ENCODE measurements at places on chromosomes 5 and 9.

DNA sequence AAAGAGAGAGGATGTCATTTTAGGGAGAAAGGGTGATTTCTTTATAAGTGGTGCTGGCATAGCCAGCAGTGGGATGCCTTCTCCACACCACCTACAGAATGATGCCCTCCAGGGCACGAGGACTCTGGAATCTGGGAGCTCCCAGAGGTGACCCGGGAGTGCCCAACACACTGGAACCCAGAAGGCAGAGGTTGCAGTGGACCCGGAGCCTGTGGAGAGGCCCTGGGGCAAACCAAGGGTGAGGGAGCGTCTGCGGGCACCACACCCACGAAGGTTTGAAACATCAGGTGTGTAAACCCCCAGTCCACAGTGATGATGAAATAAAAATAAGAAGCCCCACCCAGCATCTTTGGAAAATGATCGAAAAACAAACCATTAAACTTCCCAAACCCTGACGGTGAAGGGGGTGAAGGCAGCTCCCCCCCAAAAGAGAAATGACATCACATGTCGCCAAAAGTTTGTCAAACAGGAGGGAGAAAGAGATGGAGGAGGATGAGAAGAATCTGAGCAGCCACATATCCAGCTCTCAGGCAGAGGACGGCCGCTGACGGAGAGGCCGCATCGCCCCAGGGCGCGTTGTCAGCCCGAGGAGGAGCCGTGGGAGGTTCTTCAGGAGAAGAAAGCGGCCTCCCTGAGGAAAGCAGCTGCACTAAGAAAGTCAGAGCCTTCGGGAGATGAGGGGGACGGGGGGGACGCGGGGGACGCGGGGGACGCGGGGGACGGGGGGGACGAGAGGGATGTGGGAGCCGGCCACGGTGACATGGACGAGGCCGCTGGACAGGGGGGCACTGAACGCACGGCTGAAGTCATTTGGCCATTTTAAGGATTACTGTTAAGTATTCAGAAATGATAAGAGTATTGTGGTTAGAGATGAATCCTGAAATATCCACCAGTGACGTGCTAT, 43.1 kb upstream of the NSMF start:
- no peak for DNase-seq

DNA sequence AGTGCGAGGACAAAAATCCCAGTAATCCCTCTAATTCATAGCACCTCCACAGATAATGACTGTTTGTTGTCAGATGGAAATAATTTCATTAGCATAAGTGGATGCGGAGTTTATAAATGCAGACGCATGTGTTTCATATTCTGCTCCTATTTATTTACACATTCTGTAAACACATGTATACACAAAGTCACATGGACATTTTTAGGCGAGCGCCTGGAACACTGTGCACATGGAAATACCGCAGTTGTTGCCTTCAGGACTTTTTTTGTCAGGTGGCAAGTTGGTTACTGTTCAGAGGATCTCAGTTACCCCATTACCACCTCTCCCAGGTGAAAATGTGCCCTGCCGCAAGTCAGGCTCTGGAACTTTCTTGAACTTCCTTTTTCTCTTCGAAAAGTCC, 40.3 kb upstream of the FBP1 start:
- DNase-seq = no peak

DNA sequence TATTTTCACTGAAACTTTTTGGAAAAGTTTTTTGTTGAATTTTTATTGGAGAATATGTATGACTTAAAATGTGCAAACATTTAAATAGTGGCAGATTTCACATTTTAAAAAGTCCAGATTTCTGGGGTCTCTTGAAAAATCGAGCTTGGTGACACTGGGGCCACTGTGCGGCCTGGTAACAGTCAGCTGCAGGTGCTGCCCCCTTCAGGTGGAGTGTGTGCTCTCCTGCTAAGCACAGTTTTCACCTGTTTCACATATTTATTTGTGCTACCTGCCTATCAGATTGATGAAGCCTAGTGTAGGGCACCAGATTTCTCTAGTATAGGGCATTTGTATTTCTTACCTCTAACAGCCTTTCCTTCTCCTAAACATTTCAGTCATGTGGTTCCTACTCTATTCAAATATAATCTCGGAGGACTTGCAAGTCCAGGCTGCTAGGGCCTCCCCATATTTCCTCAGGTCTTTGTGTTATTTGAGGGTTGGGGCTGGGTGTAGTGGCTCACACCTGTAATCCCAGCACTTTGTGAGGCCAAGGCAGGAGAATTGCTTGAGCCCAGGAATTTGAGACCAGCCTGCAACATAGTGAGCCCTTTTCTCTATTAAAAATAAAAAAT, 95.8 kb upstream of the KLF9 start:
- no peak for DNase-seq

GRCh38 chr9:69976152-69976551, 67.5 kb upstream of the MAMDC2 start:
- DNase-seq = no peak

- DNase-seq = no peak
These were observed 180.1 kb upstream of the MVB12B start for GRCh38 chr9:126146254-126147145.

GRCh38 chr5:133385346-133385745, 227.0 kb downstream of the FSTL4 start:
- DNase-seq = no peak

DNA sequence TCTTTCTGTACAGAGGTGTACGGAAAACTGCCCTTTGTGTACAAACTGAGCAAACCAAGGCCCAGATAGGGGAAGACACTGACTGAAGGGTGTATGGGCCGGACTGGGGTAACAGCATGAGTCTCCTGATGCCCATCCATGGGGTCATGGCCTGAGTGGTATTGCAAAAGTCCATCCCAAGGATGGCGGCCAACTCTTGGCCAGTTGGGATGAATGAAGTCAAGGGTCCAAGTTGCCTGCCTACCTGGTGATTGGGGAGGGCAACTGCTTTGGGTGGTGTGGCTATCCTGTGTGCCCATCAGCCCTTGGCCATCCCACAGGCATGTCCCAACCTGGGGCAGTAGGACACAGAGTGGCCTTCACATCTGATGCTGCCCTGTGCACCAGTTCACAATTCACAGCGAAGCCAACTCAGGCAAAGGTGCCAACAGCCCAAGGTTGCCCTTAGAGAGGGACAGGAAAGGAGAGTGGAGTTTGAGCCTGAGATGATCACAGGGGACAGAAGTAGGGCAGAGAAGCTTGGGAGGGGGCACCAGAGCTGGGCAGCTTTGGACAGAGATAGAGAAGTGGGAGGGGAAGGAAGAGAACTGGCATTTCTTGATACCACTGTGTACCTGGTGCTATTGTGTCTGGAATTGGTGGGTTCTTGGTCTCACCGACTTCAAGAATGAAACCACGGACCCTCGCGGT, 46.6 kb downstream of the COL15A1 start:
- DNase-seq = no peak

DNA sequence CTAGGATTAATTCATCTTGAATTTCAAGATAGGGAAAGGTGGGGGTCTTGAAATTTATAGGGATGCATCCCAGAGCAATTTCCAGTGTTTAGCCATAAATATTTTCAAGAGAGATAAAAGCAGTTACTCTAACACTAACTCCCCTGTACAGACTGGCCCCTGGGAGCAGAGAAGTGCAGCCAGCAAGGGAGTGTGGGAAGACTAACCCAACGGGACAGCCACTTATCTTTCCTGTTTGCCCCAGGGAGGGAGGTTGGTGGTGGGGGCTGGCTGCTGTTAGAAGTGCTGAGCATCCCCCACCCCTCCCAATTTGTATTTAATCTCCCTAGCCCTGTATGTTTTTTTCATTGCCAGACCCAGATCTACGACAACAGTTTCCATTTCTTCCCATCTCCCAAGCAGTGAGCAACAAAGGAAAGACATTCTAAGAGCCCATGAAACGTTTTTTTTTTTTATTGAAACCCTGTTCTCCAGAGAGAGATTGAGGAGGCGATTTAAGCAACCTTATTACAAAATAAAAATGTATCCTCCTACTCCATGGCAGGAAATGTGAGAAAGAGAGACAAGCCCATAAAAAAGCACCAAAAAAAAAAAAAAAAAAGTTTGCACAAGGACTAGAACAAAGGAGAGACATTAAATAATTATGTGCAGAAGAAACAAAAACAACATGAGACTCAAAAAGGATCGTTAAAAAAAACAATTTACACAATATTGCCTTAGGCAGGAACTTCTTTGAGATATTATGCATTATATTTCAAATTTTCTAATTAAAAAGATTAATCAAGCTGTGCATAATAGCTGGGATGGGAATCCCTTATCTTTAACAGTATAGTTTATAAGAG, 343.4 kb downstream of the ARHGEF28 start:
- DNase-seq = no peak

DNA sequence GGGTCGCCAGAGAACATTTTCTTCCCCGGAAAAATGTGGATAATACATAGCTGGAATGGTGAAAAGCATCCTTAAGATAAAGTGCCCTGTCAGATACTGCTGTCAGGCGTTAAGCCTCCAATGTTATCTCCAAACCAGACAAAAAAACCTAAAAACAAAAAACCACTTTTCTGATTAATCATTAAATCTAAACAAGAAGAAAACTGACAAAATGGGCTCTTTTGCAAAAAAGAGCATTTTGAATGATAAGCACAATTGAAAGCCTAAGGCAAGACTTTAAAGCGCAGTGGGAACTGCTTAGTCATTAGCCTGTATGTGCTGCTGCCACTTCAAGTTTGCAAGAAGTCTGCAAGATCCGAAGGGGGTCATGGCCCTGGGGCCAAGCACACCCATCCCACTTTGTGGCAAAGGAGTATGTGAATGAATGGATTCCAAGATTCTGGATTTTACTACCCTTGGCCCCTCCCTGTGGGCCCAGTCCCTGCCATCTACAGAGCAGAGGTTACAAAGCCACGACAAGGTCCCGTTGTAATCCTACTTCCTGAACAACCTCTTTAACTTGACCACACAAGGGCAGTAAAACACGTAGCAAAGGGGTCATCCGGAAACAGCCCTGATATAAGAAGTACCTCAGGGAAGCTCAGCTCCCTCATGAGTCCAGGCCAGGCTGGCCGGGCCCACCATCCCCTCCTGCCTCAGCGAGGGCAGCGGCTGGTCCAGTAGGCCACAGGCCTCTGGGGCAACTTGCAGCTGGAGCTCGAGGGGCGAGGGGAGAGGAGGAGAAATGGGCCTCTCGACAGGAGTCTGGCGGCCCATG, 29.7 kb downstream of the SHB start:
- no peak for DNase-seq

GRCh38 chr5:14264605-14265316, 121.6 kb downstream of the TRIO start:
- DNase-seq = peak; percentile 30

- DNase-seq = no peak
These were observed 92.4 kb downstream of the FRMD3 start for GRCh38 chr9:83445703-83446265.

DNA sequence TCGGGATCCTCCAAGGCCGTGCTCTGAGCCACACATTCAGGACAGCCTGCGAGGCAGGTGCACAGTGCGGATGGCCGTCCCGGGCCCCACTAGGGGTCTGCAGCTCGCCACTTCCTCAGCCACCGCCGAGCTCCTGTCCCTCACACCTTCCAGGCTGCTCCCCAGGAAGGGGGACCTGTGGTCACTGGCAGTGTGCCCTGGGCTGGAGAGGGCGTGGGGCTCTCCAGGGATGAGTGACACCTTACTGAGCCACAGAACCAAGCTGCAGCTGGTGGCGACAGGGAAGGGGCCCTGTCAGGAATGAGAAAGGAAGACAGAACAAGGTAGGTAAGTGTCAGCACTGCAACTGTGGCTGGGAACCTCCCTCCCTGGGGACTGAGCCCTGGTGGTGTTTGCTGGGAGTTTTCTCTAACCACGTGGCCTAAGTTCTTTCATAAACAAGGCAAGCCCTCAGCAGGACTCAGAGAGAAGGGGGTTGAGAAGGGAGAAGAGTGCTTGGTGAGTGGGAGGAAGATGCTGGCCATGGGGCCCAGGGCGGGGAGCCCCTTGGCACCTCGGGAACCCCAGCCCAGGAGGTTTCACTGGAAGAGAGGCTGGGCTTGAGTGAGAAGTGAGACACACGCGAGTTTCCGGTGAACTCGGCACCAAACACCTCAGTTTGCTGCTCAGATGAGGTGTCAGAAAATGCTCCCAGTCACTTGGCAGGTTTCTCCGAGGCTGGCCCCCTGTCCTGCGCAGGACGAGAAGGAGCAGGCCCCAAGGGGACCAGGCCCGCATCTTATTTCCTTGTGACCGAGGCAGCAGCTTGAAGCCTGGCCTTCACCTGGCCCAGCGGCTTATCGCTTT, 5.2 kb downstream of the IL13 start:
- no peak for DNase-seq

DNA sequence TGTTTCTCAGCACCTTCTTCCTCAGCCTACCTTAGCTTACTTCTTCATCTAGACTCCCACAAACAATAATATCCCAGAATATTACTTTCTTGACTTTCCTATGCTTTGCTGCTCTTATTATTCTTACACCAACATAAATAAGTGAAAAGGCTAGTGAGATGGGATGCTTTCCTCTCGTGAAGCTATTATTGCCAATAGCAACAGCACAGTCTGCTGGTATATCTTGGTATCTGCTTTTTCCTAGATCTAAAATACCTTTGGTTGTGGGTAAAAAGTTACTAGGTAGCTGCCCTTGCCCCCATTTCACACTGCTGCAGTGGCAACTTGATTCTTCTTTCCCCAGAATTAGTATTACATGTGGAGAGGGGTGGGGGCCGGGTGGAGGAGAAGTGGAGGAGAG, 26.1 kb upstream of the GLIPR2 start:
- no peak for DNase-seq

DNA sequence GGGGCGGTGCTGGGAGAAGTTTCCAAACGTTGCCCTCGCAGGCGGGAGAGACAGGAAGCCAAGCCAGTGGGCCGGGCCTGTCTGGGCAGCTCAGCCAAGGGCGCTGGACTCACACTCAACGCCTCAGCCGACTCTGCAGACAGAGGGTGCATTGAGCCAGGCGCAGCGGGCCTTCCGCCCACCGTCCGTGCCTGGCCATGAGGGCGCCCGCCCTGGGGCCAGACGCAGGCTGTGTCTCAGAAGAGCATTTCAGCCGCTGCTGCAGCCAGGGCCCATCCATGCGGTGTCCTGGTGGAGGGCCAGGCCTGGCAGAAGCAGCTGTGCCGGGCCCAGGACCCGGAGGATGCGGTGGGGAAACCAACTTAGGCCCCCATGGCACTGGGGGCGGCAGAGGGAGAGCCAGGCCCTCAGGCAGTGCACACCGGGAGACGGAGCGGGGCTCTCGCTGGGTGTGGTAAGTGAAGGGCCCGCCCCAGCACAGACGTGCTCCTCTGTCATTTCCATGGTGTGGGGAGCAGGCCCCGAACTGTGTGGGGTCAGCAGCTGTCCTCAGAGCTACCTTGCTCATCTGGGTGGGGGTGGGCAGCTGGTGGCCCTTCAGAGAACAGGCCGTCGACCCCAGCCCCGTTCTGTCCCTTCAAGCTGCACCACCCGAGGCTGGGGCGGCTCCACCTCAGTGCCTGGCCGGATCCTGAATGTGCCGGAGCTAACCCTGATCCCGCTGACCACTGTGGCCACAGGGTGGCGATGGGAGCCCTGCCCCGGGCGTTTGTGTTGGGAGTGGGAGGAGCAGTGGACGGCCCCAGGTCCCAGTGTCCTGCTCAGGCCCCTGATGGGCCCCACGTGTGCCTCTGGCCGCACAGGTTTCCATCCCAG, 18.0 kb downstream of the DNLZ start:
- no peak for DNase-seq

GRCh38 chr9:123085916-123086315, 52.4 kb downstream of the GPR21 start:
- no peak for DNase-seq
